ENCODE measurements at places on chromosomes 3 and 15.

DNA sequence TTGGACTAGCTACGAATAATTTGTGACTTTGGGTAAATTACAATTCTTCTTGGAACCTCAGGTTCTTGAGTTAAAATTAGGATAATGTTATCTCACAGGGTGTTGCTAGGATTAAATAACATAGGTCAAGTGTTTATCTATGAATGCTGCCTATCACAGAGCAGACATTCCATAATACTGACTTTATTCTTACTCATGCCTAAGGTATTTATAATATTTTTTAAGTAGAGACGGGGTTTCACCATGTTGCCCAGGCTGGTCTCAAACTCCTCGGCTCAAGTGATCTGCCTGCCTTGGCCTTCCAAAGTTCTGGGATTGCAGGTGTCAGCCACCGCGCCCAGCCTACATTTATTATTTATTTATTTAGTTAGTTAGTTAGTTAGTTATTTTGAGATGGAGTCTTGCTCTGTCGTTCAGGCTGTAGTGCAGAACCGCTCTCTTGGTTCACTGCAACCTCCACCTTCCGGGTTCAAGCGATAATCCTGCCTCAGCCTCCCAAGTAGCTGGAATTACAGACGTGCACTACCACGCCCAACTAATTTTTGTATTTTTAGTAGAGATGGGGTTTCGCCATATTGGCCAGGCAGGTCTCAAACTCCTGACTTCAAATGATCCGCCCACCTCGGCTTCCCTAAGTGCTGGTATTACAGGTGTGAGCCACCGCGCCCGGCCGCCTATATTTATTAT, 741 bp upstream of the ZNF106 start:
- no peak for DNase-seq

GRCh38 chr3:132315851-132316250, 1.4 kb upstream of the ACP3 start:
- no peak for DNase-seq

DNA sequence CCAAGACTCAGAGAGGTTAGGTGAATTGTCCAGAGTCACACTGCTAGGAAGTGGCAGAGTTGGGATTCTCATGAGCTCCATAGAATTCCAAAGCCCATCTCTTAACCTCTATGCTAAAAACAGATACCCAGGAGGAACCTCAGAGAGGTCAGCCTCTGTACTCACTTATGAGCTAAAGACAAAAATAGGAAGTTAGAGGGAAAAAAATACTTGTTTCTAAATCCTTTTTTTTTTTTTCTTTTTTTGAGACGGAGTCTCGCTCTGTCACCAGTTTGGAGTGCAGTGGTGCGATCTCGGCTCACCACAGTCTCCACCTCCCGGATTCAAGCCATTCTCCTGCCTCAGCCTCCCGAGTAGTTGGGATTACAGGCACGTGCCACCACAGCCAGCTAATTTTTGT, 31.4 kb downstream of the FSD2 start:
- DNase-seq = no peak

- no peak for DNase-seq
These were observed 8.4 kb upstream of the RTP1 start for GRCh38 chr3:187188931-187189330.

GRCh38 chr3:167736264-167736787, 805 bp downstream of the SERPINI1 start:
- no peak for DNase-seq
